Fibroblast of mammary gland (primary cell): ENCODE measurements at places on chromosomes 12 and 14.
A peak's percentile ranks its signal among the peaks of the same experiment; 100 is the strongest.

DNA sequence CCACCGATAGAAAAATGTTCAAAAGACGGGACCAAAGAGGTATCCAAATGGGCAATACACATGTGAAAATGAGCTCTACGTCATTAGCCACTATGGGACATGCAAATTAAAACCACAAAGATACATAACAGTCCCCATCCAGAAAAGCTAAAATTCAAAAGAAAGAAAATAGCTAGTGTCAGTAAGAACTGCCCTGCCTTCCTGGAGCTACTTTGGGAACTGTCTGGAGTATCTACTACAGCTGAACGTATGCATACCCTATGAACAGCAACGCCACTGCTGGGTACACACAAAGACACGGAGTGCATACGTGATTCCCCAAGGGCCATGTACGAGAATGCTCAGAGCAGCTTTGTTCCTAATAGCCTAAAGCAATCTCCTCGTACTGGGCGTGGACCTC lies 25.8 kb upstream of the KRT77 start:
- no peak for DNase-seq

DNA sequence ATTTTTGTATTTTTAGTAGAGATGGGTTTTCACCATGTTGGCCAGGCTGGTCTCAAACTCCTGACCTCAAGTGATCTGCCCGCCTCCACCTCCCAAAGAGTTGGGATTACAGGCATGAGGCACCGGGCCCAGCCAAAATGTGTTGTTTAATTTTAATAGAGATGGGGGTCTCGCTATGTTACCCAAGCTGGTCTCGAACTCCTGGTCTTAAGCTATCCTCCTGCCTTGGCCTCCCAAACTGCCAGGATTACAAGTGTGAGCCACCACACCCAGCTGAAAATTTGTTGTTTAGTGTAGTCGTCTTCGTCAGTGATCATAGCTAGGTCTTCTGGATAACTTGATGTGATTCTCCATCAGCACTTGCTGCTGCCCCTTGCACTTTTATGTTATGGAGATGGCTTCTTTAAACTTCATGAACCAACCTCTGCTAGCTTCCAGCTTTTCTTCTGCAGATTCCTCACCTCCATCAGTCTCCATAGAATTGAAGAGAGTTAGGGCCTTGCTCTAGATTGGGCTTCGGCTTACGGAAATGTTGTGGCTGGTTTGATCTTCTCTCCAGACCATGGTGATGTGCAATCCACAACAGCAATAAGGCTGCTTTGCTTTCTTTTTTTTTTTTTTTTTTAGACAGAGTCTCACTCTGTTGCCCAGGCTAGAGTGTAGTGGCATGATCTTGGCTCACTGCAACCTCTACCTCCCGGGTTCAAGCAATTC lies 13.0 kb downstream of the ISCU start:
- DNase-seq: no peak

DNA sequence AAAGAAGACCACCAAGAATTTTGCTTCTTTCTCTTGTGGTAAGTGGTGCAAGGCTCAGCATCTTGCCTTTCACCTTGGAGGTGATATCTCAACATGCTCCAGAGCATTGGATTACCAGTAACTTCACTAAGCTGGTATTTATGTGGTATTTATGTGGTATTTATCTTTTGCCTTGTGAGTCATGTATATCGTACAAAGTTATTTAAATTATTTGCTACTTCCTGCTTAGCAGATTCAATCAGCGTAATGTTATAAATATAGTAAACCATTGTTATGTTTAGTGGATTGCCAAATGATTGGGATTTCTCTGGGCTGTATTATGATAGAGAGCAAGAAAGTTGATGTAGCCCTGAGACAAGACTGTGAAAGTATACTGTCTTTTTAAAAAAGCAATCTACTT lies 366.4 kb downstream of the IPO8 start:
- no peak for DNase-seq

DNA sequence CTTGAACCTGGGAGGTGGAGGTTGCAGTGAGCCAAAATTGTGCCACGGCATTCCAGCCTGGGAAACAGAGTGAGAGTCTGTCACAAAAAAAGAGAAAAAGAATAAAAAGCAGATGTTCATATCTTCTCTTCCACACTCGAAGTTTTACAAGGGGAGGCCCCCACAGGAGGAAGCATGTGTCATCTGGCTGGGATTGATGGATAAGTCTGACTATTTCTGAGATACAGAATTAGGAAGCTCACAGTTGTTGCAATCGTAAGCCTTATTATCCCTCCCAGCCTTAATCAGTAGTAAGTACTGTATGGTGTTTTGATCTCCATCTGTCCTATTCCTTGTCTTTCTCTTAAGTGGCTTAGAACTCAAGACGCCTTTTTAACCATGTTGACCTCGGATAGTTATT lies 31.9 kb upstream of the RASSF8 start:
- peak; percentile 12 for DNase-seq

DNA sequence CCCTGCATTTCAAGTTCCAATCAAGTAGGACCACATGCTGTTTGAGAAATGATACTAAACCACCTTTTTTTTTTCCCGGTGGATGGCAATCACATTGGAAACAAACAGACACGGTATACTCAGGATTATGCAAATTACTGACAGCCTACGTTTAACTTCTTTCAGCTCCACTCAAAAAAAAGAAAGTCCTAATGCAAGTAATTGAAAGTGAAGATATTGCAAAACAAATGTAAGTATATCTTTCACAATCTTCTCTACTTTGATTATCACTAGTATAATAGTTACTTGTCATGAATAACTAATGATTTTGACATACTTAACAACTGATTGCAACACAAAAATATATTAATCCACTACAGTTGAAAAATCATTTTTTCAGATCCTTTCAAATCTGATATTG lies 2.6 kb upstream of the OSBPL8 start:
- no peak for DNase-seq

DNA sequence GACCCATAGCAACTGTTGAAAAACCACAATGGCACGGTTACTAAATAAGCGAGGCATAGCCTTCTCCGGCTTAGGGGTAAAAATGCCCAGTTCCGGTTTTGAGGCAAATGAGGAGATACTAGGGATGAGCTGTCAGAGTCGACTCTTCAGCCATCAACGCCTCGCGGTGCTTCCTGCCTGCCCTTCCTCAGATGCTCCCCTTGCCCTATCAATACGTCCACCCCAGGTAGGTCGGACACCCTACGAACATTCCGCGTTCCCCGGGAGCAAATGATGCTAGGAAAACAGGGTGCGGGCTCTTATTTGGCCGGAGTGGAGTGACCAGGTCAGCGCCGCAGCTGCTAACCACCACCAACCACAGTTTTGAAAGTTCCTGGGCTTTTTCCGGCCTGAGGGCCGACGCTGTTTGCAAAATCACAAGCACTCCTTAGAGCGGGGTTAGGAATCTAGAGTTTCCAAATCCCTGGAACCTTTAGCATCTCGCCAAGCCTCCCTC lies 1.2 kb downstream of the SRSF9 start:
- DNase-seq: peak; percentile 66

- DNase-seq: peak; percentile 15
Measured at GRCh38 chr14:68027276-68027675, 207.7 kb downstream of the RAD51B start.

- DNase-seq: no peak
Measured at GRCh38 chr14:64987438-64987767, 708 bp downstream of the FNTB start.

- no peak for DNase-seq
Measured at GRCh38 chr12:26573225-26573909, 259.6 kb downstream of the ITPR2 start.

GRCh38 chr14:60965402-60965801 lies 15.5 kb downstream of the TRMT5 start:
- DNase-seq: peak; percentile 87

DNA sequence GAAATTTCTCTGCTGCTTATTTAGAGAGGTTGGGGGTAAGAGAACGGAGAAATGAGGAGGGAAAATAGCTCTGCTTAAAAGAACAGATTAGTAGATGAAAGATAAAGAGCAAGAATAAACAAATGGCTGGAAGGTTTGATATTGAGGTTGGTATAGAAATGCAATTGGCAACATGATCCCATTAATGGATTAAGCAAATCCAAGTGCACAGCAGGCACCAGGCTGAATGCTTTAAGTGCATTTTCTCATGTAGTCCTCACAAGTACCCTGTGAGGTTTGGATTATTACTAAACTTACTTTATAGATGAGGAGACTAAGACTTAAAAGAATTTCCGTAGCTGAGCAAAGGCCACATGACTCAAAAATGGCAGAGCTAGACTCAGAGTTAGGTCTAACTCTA lies 76.9 kb upstream of the ATF1 start:
- no peak for DNase-seq

GRCh38 chr12:104463368-104463767 lies 6.6 kb downstream of the CHST11 start:
- DNase-seq: no peak

DNA sequence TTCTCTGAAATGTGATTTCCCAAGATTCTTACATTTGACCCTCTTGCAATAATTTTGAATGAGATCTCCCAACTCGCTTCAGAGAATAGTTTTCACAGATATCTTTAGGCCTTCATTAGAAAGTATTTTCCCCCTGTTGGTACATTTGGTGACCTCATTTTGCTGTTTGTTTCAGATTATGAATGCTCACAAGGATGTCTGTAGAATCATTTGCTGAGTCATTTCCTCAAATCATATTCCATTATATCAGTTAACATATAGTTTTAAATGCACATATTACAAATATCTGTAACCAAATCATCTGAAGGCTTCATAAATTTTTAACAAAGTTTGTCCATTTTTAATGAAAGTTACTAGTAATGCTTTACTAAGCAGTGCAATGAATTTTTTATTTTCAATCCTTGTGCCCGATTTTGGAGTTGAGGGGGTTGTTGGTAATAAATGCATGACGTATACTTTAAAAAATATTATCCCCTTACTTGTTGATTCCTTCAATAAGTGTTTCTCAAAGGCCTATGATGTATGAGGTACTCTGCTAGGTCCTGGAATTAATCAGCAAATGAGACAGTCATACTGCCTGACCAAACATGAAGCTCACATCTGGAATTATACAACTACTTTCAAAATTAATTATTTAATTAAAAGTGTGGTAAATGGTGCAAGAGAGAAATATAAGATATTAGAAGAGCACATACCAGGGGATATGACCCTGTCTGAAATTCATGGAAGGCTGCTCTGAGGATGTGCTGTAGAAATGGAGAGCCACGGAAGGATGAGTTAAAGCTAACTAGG lies 126.9 kb upstream of the RAP1B start:
- peak; percentile 64 for DNase-seq

DNA sequence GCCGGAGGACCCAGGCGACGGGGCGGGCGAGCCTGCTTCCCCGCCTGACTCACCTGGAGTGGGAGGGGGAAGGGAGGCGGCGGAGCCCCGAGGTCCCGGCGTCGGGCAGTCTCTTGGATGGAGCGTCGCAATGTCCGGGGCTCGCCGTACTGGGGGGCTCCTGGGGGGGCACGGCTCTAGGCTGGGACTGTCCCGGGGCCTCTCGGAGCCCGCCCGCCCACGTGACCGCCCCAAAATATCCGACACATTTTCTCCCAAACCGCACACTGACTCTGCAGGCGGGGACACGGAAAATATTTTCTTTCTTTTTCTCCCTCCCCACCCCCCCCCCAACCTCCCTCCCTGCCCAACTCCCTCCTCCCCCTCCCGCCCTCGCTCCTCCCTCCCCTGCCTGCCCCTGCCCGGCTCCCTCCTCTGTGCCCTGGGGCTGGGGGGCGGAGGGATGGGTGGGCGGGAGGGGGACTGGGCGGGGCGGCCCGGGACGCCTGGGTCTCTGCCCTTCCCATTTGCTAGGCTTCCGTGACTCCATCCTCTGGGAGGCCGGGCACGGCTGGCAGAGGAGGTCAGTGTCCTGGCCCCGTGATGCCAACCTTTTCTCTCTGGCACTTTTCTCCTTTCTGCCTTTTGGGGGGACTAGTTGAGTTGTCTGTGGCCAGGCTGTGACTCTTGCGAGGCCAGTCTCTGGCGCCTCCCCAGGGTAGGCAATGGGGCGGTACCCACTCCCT lies at the start of gene RARG:
TSS of gene RARG (minus strand) at position 289 of the 725 bp plus-strand sequence. CDS start 4,664 bp downstream, outside the sequence.
- DNase-seq: peak; percentile 22

DNA sequence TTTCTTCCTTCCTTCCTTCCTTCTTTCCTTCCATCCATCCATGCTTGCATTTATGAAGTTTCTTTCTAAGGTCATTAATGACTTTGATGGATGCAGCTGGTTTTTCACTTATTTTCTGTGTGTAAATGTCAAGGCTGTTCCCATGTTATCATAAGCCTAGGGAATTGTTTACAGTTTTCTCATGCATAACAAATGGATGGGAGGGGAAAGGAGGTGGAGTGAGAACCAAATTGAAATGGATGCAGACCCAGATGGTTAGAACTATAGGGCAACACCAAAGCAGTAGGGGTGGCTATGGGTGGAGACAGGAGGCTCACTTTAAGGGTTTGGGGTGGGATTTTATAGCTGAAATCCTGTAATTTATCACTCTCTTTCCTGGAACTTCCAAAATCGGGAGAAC lies 146.2 kb downstream of the TPH2 start:
- DNase-seq: no peak

DNA sequence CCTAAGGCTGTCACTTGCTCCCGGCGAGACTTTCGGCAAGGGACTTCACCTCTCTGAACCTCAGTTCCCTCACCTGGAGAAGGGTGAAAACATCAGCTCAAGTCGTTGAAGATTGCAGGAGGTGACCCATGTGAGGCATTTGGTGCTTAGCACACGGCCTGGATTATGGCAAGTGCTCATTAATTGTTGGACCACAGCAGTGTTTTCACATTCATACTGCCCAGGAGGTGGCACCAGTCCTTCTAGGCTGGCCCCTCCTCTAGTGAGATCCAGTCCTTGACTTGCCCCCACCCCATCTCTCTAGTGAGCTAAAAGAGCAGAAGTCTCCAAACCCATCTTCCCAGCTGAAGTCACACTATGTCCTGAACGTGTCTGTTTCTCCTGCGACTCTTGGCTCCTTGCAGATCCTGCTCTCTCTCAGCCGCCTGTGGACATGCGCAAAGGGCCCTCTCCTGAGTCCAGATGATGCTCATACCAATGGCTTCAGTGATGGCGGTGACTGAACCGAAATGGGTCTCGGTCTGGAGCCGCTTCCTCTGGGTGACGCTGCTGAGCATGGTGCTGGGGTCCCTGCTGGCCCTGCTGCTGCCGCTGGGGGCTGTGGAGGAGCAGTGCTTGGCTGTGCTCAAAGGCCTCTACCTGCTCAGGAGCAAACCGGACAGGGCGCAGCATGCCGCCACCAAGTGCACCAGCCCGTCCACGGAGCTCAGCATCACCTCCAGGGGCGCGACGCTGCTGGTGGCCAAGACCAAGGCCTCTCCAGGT lies 1.6 kb downstream of the FICD start:
- peak; percentile 21 for DNase-seq

- no peak for DNase-seq
Measured at GRCh38 chr12:50991291-50991690, 34.9 kb downstream of the SLC11A2 start.

DNA sequence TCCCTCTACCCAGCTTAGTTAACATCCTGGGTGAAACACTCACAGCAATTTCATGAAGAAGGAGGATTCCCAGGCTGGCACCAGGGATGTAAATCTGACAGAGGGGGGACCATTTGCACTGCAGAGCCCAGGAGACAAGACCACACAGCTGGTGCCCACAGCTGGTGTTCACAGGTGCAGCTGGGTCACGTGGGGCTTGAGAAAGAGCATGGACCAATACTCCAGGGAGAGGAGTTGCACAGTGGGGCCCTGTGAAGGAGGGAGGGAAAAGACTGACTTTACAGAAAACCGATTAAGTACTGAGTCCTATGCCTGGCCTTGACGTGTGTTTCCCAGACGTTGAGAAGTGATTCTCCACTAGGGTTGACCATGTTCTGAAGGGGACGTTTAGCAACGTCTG lies 1316.7 kb upstream of the TMEM132C start:
- no peak for DNase-seq

- peak; percentile 91 for DNase-seq
Measured at GRCh38 chr14:78605897-78606500, 435.8 kb downstream of the NRXN3 start.

- no peak for DNase-seq
Measured at GRCh38 chr12:108173160-108173559, 44.1 kb downstream of the WSCD2 start.

- DNase-seq: peak; percentile 34
Measured at GRCh38 chr14:70359076-70359424, 433 bp downstream of the COX16 start.
